ENCODE measurements at places on chromosomes 5 and 9.
A peak's percentile ranks its signal among the peaks of the same experiment; 100 is the strongest.

GRCh38 chr9:84466580-84467285 lies 126.2 kb upstream of the SLC28A3 start:
- no peak for DNase-seq

GRCh38 chr5:177966009-177966838 lies 29.8 kb downstream of the PROP1 start:
- DNase-seq = no peak

DNA sequence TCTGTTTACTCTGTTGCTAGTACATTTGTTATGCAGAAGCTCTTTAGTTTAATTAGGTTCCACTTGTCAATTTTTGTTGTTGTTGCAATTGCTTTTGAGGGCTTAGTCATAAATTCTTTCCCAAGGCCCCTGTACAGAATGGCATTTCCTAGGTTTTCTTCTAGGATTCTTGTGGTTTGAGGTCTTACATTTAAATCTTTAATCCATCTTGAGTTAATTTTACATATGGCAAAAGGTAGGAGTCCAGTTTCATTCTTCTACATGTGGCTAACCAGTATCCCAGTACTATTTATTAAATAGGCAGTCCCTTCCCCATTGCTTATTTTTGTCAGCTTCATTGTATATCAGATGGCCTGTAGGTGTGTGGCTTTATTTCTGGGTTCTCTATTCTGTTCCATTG lies 792.4 kb downstream of the PTPRD start:
- no peak for DNase-seq

DNA sequence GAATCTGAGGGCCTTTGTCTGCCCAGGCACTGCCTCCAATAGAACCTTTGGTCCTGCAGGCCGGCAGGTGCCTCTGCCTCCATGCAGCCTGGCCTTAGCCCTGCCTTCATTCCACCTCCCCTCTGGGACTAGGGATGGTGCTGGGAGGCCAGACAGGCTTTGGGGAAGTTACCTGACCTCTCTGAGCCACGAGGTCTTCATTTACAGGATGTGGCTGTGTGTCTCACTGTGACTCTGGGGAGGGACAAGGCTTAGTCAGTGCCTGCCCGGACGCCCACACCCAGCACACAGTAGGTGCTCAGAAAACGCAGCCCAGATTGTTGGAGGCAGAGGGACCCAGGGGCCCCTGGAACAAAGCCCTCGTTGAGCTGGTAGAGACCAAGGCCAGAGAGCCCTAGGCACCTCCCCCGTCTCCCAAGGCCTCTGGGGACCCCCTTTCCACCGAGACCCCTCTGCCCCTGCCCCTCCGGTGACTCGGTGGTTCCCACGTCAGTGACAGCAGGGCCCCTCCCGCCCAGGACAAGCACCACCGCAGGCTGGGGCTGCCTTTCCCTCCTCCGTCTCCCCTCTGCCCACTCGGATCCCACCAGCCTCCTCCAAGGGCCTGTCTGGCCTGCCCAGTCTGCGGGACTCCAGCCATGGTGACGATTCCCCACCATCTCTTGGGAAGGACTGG lies 46.9 kb upstream of the EGFL7 start:
- DNase-seq = no peak

DNA sequence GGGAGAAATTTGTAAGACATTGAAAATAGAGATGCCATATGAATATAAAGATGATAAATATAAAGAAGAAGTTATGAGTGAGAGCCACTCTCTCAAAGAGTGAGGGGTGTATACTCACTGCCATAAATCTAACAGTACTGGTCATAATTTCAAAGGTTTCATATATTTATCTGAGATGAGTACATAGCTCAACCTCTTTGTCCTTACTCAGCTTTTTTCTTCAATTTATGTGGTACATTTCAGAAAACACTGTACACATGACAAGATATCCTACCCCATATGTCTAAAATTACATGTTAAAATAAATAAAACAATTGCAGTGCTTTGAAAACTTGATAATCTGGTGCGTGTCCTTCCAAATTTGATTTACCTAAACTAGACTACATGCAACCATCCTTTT lies 5.2 kb upstream of the MCC start:
- no peak for DNase-seq

DNA sequence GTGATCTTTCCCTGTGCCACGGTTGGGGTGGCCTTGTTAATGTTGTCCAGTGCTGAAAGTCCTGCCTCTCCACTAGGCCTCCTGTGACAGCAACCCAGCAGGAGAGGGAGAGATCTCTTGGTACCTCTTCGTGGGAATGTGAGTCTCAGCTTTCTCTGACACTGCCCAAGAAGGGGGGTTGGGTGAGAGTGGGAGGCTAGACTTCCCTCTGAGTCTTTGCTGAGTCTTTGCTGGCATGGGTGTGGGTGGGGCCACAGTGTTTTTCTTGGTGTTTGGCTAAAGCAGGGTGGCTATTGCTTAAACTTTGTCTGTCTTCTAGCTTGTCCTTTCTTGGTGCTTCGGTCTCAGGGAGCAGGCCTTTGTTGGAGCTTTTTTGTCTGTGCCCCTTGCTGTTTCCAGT lies 145.6 kb downstream of the GNA14 start:
- DNase-seq = no peak

- DNase-seq = no peak
Measured at GRCh38 chr9:98860871-98861293, 53.4 kb downstream of the GALNT12 start.

GRCh38 chr9:37369671-37370070 lies 52.8 kb upstream of the GRHPR start:
- DNase-seq = no peak

DNA sequence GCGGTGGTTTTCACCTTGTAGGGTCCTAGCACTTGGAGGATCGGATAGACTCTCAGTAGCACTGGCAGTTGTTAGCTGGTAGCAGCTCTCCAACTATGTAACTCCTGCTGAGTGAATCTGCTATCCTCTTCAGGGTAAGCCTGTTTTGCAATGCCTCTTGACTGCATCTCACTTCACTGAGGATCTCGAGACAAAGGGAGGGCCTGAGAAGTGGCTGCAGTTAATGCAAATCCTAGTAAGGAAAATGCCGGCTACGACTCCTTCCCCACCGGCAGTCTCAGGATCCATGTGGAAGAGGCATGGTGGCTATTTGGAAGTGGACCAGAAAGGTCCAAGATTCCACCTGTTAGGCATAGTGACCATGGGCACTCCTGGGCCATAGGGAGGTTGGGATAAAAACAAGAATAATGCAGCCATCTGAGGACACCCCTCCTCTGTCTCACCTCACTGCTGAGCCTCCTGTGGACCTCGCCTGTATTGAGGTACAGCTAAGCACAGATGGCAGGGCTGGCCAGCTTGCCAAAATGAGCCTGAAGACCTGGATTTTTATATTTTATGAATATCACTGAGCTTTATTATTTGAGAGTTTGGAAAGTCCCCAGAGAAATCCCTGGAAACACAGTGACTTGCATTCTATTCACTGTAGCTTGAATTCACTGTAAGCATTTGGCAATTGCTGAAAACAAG lies 146.0 kb downstream of the LIFR start:
- no peak for DNase-seq

DNA sequence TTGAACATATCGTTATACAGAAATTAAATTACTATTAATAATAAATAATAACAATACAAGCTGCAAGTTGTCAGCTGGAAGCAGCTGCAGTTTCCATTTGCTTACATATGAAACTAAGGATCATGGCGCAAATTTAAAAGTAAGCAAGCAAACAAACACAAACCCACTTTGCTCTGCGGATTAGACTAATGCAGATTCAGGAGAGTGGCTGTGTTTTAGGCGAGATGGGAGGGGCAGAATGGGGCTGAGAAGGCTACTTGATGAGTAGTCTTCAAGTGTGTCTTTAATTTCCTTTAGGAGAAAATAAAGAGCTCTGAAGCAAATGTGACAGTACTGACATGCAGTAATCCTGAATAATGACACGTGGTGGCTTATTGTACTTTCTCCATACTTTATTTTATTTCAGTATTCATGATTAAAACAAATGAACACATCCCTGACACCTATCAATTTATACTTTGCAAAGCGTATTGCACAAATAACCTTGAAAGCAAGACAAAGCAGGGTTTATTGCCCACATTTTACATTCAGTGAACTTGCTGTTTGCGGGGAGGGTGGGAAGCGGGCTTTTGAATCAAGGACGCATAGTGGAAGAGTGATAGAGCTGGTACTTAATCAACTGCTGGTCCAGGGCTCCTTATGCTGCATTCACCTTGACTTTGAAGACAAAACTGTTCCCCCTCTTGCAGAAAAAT lies 221.4 kb upstream of the TRIM32 start:
- DNase-seq = no peak

DNA sequence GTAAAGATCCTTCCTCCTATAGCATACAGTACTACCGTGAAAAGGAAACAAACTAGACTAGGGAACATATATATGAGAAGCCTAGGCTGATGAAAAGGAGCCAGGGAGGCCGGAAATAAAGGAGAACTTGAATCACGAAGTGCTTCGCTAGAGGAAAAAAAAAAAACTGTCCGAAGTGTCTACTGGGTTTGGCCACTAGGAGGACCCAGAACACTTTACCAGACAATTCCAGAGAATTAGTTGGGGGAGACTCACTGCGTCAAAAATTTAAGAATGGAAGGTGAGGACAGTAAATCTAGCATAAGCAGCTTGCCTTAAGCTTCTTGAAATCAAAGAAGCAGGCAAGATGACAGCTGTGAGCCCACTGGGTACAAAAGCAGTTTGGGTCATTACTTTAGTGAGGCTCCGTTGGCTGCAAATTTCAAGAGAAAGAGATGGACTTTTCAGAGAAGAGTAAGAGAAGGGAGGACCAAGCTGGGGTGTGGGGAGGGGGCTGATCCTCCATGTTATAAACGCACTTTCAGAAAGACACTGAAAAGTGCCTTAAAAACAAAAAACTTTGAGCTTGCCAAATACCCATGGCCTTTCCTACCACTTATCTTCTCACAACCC lies 47.4 kb downstream of the P4HA2 start:
- DNase-seq = peak; percentile 29

- no peak for DNase-seq
Measured at GRCh38 chr5:93055561-93055960, 525.5 kb downstream of the NR2F1-AS1 start.

- DNase-seq = no peak
Measured at GRCh38 chr5:56825222-56825824, 10.0 kb downstream of the MAP3K1 start.

GRCh38 chr5:170945275-170945674 lies 83.5 kb downstream of the RANBP17 start:
- DNase-seq = no peak

- no peak for DNase-seq
Measured at GRCh38 chr9:112945620-112946208, 55.0 kb upstream of the SLC46A2 start.

DNA sequence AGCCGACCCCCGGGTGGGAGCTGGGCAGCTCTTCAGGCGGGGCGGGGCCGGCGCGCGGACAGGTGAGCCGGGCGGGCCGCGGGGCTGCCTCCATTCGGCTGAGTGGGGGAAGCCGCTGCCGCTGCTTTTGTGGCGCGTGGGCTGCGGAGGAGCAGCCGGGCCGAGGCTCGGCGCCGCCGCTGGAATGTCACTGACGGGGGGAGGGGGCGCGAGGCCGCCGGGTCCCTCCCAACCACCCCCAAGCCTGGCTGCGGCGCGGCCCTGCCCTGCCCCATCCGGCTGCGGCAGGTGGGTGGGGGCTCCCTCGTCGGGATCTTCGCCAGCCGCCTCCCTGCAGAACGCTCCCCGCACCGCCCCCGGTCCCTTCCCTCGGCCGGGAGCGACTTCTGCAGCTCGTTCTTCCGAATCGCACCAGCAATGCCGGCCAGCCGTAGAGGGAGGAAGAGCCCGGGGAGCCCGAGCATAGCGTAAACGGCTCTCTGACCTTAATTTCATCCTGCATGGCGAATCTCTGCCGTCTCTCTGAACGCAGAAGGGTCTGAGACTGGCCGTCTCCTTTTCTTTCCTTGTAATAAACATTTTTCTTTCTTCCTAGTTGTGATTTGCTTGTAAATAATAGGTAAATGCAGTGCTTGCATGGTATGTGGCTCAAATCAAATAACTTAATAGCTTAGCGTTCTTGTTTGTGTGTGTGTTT lies 505 bp downstream of the SPTAN1 start:
- peak; percentile 74 for DNase-seq

- DNase-seq = no peak
Measured at GRCh38 chr5:43993634-43994351, 390.8 kb downstream of the NNT start.

GRCh38 chr5:66661149-66661548 lies 65.0 kb downstream of the MAST4 start:
- no peak for DNase-seq

GRCh38 chr9:133371261-133371711 lies 4.6 kb downstream of the SURF4 start:
- peak; percentile 50 for DNase-seq

DNA sequence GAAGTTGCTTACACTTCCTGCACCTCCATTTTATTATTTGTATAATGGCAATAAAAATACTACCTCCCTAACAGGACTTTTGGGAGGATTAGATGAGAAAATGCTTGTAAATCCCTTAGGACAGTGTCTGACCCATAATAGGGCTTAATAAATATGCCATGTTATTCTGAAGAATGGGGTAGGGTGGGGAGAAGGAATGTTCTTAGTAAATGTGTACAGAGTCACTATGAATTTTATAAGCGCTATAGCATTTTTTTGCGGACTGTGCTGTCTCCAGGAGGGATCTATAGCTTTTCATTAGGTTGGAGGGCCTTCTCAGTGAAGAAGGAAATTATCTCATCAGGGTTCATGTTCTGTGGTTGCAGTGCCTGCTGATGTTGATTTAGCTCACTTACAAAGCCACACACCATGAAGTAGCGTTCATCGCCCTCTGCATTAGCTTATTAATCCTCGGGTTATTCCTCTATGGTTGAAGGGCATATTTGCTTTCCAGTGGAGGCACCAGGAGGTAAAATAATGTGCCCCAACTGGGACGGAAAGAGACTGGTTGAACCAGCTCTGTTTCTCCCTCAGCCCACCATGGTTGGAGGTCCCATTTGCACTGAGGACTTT lies 497.1 kb downstream of the ARHGEF28 start:
- no peak for DNase-seq
